Common myeloid progenitor, CD34-positive (primary cell): ENCODE measurements at places on chromosomes 5 and 9.
A peak's percentile ranks its signal among the peaks of the same experiment; 100 is the strongest.

DNA sequence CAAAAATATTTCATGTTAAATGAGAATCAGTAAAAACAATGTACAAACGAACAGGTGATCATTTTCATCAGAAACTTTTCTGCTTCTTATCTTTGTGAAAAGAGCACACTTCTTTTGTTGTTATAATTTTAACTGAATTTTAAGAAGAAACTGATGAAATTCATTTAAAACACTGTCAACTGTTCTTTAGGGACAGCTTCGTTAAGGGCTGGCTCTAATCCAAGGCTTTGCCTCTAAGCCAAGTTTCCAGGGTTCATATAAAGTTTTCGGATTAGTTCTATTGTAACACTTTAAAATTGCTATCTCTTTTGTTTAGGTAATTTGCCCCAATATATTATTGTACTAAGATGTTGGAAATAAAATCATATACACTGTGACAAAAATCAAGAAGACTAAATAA lies 559.2 kb downstream of the TUSC1 start:
- DNase-seq = no peak

DNA sequence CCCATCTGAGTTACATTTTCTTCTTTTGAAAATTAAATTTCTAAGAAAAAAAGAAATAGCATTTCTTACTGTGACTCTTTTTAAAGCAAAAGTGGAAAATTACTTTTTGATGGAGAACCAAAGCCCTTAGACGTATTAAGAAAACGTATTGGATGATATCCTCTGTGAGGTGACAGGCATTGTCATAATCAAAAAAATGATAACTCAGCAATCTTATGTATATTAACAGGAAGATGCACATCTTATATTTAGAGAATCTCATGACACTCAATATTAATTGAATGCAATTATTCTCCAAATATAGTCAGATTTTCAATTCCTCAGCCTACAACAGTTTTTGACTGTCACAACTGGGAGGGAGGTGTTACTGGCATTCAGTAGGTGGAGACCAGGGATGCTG lies 25.1 kb downstream of the FGF10 start:
- DNase-seq = no peak

- DNase-seq = no peak
These were observed 46.1 kb upstream of the ZBED3 start for GRCh38 chr5:77133061-77133758.

GRCh38 chr9:1051210-1051583 lies 1.0 kb downstream of the DMRT2 start:
- DNase-seq = no peak

- no peak for DNase-seq
These were observed 578 bp downstream of the LHX6 start for GRCh38 chr9:122228191-122228567.

GRCh38 chr9:125631391-125632085 lies 75.5 kb downstream of the MAPKAP1 start:
- DNase-seq = peak; percentile 73

- no peak for DNase-seq
These were observed 150.0 kb downstream of the NTRK2 start for GRCh38 chr9:84819491-84819991.
